Amniotic stem cell (primary cell): ENCODE measurements at places on chromosomes 11 and 22.

DNA sequence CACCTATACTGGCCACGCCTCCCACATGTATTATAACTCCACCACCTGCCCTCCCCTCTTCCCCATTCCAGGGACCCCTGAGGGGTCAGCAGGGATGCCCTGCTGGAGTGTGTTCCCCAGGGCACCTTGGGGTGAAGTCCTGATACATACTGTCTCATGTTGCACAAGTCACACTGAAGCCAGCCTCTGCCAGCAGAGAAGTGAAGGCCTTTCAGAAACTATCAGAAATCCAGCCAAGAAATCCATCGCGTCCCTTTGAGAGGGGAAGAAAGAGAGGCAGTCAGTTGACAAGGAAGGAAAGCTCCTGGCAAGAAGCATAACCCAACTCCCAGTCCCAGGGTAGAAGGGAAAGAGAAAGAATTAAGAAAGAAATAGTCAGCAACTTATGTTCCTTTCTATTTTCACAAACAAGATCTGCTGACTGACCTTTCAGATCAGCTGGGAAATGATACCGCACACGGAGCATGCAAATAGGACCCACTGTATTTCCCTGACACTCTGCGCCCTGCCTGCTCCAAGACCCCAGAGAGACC, 45.2 kb downstream of the SC5D start:
- no peak for DNase-seq

- no peak for DNase-seq
Observed at GRCh38 chr11:117874253-117874909, 2.1 kb downstream of the FXYD6 start.

- DNase-seq = no peak
Observed at GRCh38 chr22:47095395-47096122, 333.1 kb downstream of the TBC1D22A start.

- no peak for DNase-seq
Observed at GRCh38 chr11:36240801-36241200, 48.4 kb downstream of the COMMD9 start.

- no peak for DNase-seq
Observed at GRCh38 chr11:35223991-35224390, 85.0 kb downstream of the CD44 start.

GRCh38 chr11:112785149-112785548, 176.1 kb upstream of the NCAM1 start:
- DNase-seq = no peak

GRCh38 chr11:80698637-80699036, 1257.8 kb upstream of the TENM4 start:
- no peak for DNase-seq

GRCh38 chr22:27124351-27124966, 467.1 kb downstream of the MIAT start:
- no peak for DNase-seq

DNA sequence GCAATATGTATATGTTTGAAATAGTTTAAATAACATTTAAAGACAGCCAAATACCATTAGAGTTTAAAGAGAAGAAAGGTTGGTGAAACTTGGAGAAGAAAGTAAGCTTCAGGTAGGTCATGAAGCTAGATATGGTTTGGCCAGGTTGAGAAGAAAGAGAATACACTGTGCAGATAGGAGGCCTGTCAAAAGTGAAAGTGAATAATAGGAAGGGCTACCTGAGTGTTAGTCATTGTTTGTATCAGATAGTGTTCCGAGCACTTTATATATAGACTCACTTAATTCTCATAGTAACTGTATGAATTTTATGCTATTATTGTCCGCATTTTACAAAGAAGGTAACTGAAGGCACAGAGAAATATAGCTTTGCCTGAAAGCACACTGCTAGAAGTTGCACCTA, 56.9 kb downstream of the USP47 start:
- DNase-seq = no peak

GRCh38 chr22:42895541-42895981, 38.5 kb upstream of the ARFGAP3 start:
- DNase-seq = no peak

GRCh38 chr11:117706322-117706814, 90.6 kb downstream of the DSCAML1 start:
- no peak for DNase-seq

GRCh38 chr11:3962406-3962840, 107.0 kb downstream of the STIM1 start:
- DNase-seq = no peak

DNA sequence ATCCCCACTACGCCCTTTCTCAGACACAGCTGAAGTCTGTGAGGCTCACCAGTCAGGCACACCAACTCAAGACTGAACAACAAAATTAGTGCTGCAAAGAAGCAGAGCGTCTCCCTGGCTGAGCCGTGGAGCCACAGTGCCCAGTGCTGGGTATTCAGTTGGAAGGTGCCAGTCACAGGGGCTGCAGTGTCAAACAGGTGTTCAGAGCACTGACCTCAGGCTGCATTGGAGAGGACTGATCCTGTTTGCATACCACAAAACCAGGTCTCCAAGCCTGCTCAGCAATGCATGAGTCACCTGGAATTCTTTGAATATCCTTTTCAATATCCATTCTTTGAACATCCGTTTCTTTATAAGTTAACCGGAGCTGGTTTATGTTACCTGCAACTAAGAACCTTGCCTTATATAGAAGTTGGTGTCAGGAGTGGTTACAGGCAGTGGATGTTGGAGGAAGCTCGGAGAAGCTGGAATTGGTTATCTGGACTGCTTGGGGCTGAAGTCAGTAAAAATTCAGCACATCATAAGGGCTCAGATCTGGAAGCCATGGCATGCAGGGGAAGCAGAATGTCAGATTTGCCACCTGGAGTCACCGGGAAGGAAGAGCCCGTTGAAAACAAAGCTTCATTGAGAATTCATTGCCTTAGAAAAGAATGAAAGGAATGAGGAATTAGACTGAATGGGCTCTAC, 30.3 kb downstream of the PDGFB start:
- DNase-seq = no peak

DNA sequence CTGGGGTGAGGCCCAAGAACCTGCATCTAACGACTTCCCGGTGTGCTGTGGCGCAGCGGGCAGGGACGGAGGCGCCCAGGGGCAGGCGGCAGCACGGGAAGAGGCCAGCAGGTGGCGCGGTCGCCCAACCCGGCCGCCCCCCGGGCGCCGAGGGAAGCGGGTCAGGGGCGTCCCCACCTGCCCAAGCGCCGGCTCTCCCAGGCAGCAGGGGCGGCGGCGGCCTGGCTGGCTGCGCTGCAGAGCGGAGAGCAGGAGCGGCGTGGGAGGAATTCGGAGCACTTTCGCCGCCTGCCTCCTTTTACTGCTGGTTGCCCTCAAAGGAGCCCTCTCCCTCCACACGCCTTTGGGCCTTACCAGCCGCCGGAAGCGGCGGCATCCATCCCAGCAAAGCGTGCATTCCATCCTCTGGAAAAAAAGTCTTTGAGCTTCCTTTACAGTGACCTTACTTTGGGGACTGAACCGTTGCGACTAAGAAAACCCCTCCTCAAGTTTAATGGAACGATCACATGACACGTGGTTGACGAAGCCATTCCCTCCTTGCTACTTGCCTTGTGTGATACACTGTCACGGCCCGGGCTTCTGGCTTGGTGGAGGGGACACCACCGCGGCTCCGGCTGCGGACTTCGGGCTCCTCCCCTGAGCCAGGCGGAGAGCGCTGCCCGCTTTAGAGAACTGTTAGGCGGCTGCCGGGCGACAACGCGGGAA, 106.8 kb upstream of the CLMP start:
- DNase-seq = no peak

- no peak for DNase-seq
Observed at GRCh38 chr11:923691-924405, 1.8 kb upstream of the AP2A2 start.

DNA sequence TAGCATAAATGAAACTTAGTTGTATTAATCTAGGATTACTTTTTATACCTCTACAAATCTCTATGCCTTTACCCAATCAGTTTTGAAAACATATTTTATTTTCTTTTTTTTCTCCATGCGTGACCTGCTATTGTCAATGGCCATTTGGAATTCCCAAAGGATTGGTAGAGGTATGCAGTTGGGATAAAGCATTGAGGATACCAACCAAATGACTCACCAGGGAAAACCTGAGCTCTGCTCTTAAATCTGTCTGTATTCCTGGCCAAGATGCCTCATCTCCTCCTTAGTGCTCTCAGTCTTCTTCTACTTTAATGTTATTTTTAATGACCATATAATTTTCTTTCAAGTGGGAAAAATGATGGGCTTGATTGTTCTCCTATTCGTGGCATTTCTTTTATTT, 61.9 kb downstream of the EHF start:
- no peak for DNase-seq

GRCh38 chr11:10855295-10855694, 2.6 kb downstream of the ZBED5 start:
- no peak for DNase-seq

GRCh38 chr11:9884601-9885000, 220.7 kb downstream of the SWAP70 start:
- no peak for DNase-seq

- DNase-seq = no peak
Observed at GRCh38 chr11:77506857-77507256, 33.0 kb upstream of the PAK1 start.

DNA sequence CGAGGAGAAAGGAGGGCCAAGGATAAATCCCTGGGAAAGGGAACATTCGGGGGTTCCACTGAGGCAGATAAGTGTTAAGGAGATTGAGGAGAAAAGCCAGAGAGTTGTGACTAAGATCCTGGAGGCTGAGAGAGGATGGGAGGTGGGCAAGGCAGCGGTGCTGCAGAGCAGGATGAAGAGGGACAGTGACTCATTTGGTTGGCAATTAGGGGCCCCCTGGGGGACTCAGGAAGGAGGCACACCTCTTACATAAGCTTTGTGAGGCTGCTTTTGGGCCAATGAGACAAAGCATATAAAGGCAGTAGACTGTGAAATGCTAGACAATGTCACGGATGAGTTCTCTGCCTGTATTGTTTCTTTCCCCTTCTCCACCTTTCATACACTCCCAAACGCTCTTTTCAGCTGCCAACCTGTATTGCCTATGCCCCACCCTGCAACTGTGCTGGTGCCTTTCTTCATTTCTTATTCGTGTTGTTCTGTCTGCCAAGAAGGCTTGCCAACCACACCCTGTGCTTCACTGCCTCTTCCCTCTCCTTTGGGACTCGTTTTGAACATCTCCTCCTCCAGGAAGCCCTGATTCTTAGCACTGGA, 246.8 kb upstream of the KIRREL3 start:
- no peak for DNase-seq

DNA sequence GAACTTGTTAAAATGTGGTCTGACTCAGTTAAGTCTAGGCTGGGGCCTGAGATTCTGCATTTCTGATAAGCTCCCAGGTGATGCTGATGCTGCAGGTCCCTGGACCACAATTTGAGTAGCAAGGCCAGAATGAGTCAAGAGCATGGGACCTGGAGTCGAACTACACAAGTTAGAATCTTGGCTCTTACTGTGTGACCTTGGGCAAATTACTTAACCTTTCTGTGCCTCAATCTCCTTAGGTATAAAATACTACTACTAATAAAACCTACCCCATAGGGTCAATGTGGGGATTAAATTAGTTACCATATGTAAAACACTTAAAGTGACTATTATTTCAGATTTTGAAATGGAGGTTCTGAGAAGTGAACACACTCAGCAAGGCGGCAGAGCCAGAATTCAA, 34.3 kb downstream of the GDPD5 start:
- DNase-seq = no peak

- no peak for DNase-seq
Observed at GRCh38 chr22:29478326-29479276, 1.4 kb upstream of the NEFH start.

- DNase-seq = no peak
Observed at GRCh38 chr22:37244114-37244921, at the start of gene RAC2. Gene RAC2, minus strand, starts transcription at chr22:37244269. Its CDS starts 121 bp downstream, at chr22:37244148.

DNA sequence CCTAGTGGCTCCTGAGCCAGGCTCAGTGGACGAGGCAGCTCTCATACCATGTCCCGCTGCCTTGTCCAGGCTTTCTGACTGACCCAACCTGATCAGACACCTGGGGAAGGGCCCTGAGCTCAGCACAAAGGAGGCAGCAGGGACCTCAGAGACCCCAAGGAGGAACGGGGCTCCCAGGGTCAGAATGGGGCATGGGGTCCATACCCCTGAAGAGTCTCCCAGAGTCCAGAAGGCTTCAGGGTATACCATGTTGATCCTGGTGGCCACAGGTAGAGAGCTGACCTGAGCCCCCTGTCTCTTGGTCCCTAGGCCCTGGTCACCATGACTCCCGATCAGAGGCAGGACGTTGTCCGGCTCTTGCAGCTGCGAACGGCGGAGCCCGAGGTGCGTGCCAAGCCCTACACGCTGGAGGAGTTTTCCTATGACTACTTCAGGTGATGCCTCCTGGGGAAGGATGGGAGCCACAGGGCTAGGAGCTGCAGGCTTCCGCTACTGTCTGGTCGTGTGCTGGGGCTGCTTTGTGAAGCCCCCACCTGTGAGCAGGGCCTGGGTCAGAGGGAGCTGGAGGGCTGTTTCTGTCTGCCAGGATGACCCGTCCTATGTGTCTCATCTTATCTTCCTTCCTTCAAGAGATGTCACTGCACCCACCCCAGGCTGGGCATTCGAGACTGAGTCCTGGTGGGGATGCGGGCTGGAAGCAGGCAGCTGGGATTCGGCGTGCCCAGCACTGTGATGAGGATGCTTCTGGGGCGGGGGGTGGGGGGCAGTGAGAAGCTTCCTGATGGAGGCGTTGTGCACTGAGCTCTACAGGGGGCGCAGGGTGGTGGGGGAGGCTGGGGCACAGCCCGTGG, 74.2 kb downstream of the MYO7A start:
- no peak for DNase-seq

- no peak for DNase-seq
Observed at GRCh38 chr11:76524919-76525318, 80.1 kb downstream of the EMSY start.

DNA sequence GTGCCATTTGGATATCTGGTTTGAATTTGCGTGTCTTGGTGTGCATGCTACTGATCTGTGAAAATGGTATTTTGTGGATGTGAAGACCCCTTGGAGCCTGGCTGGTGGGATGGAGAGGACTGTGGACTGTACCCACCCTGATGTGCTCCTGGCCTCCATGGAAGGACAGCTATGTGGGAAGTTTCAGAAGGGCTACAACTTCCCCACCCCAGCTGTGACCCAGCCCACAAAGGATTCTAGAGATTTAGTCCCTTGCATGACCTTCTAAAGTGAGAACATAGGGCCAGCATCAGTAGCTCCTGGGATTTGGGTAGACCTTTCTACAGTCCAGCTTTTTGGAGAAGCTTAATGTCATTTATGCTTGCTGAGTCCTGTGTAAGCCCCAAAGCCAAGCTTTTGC, 173.4 kb downstream of the BCR start:
- DNase-seq = no peak

GRCh38 chr11:44771841-44772240, 45.1 kb downstream of the TSPAN18 start:
- DNase-seq = no peak

- DNase-seq = no peak
Observed at GRCh38 chr11:109553284-109553683, 131.3 kb downstream of the C11orf87 start.
